ENCODE measurements at places on chromosomes 7 and 10.

DNA sequence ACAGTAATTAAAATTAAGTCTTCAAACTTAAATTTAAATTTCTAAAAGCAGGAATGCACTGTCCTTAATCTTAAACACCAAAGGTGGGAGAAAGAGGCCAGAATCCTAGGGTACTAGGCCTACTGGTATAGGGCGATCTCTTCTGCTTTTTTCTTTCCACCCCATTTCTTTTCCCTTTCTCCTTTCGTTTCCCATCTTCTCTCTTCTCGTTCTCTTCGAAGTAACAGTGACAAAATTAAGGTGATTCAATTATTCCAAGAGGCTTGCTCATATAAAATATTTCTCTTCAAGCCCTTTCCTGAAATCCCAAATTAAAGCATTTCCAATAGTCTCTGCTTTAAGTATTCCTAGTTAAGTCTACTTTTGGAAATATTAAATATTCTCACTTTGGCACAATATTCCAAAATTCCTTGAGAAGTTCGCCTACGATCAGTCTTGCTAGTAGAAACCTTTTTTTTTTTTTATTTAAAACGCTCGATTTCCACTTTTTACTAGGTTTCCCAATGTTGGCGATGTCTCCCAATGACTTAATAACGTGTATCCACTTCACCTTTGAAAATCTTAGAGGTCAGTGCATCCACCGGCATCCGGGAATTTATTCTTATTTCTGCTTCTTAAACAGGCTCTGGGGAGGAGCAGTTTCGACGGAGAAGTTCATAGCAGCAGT lies 765 bp upstream of the LCOR start:
- no peak for DNase-seq

GRCh38 chr10:1932692-1933094 lies 195.4 kb upstream of the ADARB2 start:
- DNase-seq = no peak

GRCh38 chr10:132332433-132332754 lies 401 bp downstream of the LRRC27 start:
- no peak for DNase-seq

GRCh38 chr10:97019213-97019844 lies 166.4 kb downstream of the SLIT1 start:
- no peak for DNase-seq

DNA sequence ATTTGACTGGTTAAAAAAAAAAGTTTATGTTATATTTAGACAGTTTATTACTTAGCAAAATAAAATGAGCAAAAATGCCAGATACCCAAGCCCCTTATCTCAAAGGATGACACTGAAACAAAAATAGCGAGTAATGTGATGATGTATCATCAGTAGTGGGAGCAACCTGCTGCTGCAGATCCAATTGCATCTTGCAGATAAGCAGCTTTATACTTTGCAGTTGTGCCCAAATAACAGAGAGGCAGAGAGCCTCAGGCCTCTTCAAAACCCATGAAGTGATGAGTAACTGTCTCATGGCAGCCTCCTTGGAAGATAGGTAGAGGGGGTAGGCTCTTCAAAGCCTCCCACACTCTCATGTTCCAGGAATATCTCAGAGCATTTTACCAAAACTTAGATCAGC lies 468.2 kb upstream of the LRRTM3 start:
- DNase-seq = no peak

- no peak for DNase-seq
Measured at GRCh38 chr7:136692221-136692620, 176.2 kb upstream of the CHRM2 start.

DNA sequence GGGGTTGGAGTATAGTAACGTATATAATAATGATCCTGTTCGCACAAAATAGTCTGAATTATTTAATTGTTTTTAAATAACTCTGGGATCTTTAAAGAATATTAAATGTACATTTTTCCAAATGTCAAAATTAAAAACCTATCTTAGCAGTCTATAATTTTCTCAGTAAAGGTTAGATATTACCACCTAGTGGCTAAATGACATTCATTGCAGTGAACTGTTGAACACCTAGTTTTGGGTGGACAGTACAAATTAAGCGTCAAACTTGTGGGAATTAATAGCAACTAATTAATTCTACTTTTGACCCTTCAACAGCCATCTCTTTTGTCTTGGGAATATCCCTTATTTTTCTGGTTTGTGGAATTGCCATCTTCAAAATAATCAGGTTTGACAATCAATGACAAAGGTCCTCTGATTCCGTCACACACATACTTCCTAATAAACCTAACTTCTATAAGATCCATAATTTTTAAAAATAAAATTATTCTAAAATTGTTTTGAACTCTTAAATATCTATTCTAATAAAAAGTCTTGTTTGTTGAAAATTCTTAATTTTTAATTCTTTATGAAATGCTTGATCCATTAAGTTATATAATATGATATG lies 165.7 kb downstream of the SEMA3D start:
- DNase-seq = no peak

- DNase-seq = no peak
Measured at GRCh38 chr10:35185260-35186034, 58.8 kb downstream of the CREM start.

All from cerebellum (tissue), 4 donors.